ENCODE measurements at places on chromosomes 5 and 9. TPM values are rescaled to one million over a fixed set of nuclear protein-coding genes. Genes with fewer than 3 reads are reported as not detected.
A peak's percentile ranks its signal among the peaks of the same experiment; 100 is the strongest.

PCDHGA4 gene
- 5.7 TPM for total RNA-seq

GRCh38 chr9:128429513-128430086 is 8.9 kb downstream of the CERCAM start:
- no peak for DNase-seq
- H3K27me3 ChIP-seq = no peaks in the 10 kb centered on the region
- H3K4me3 ChIP-seq = no peak overlapping the region
- H3K4me1 ChIP-seq = no peaks in the 10 kb centered on the region

DNA sequence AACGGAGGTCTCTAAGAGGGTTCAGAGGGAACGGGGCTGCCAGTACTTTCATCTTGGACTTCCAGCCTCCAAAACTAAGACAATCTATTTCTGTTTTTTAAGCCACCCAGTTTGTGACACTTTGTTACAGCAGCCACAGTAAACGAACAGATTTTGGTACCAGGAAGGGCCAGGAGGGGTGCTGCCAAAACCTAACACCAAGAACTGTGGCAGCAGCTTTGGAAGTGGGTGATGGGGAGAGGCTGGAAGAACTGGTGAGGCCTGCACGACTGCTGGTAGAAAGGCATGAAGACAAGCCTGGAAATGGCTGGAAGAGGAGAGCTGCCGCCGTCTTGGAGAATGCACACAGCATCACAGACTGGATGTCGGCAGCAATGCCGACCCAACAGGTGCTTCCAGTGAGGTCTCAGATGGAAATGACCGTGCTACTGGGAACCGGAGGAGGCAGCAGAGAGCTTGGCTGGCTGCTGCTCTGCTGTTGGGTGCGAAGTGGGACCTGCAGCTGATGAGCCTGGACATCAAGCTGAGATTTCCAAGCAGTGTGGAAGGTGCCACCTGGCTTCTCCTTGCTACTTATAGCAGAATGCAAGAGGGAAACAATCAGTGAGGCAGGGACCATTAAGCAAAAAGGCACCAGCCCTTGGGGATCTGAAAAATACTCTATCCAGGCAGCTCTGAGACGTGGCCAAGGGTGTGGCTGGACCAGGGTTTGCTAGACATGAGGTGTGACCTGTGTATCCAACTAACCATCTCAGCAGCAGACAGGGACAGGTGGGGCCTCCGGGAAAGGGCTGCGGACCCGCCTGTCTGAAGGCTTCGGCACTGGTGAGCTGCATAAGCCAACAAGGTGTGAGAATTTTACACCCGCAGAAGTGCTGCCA is 4.7 kb upstream of the TMEM210 start:
- no peak overlapping the region for H3K27ac ChIP-seq
- H3K4me3 ChIP-seq = no peak overlapping the region
- no peaks in the 10 kb centered on the region for H3K27me3 ChIP-seq
- H3K4me1 ChIP-seq = no peaks in the 10 kb centered on the region
- peaks cover 23% of the 10 kb centered on the region for H3K36me3 ChIP-seq
- DNase-seq = no peak

DNA sequence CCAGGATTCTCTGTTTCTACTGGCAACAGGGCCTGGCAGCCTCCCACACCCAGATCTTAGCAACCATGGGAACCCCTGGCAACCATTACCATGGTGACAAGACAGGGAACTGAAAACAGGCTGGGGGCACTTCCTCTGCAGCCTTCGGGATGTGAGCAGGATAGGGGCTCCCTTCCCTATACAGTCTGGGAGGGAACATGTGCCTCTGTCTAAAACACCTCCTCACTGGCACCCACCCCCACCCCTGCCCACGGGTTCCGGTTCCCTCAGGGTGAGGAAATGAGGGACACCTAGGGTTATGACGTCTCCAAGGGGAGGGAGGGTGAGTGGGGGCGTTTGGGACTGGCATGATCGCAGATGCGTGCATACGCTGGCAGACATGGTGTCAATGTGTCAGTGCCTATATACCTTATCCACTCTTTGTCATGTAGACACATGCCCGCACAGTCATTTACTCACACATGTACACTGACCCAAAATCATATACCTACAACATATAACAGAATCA is 3.0 kb upstream of the DNAJB5 start:
- no peak overlapping the region for H3K27ac ChIP-seq
- no peaks in the 10 kb centered on the region for H3K27me3 ChIP-seq
- H3K36me3 ChIP-seq = no peaks in the 10 kb centered on the region

- DNase-seq = no peak
- peak overlapping the region; percentile 43 for H3K27ac ChIP-seq
- H3K27me3 ChIP-seq = no peaks in the 10 kb centered on the region
- H3K4me3 ChIP-seq = no peak overlapping the region
- peaks cover 18% of the 10 kb centered on the region for H3K4me1 ChIP-seq
These were observed 2.7 kb downstream of the CD274 start for GRCh38 chr9:5453004-5453403.

Measured in right atrium auricular region (tissue), 2 donors.